ENCODE measurements at places on chromosomes 16 and 17.
A peak's percentile ranks its signal among the peaks of the same experiment; 100 is the strongest.

DNA sequence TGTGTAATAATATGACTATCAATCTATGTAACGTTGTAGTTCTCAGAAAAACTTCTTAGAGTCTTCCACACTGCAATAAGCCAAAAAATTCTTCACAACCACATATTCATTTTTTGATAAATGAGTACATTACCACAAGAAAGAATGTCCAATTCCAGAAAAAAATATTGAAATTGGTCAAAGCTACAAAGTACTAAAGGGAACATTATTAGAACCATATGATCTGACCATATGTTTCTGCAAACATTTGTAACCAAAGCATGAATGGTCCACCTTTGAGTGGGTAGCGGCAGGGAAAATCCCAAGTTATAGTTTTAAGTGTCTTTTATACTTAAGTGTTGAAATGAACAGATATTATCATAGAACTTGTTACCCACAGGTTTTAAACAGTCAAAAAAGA lies 71.7 kb upstream of the NACA2 start:
- no peak for DNase-seq

- DNase-seq, result no peak
Measured at GRCh38 chr16:88943131-88943664, 33.8 kb downstream of the CBFA2T3 start.

DNA sequence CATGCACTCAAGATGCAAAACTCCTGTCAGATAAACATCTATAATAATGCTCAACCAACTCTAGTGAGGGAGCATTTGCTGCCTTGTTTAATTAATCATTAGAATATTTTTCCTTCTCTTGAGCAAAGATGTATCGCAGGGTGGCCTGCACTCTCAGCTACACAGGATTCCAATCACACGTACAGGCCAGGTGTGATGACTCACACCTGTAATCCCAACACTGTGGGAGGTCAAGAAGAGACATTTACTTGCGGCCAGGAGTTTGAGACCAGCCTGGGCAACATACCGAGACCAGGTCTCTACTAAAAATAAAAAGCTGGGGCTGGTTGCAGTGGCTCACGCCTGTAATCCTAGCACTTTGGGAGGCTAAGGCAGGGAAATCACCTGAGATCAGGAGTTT lies 49.1 kb downstream of the ARHGAP17 start:
- DNase-seq, result no peak

DNA sequence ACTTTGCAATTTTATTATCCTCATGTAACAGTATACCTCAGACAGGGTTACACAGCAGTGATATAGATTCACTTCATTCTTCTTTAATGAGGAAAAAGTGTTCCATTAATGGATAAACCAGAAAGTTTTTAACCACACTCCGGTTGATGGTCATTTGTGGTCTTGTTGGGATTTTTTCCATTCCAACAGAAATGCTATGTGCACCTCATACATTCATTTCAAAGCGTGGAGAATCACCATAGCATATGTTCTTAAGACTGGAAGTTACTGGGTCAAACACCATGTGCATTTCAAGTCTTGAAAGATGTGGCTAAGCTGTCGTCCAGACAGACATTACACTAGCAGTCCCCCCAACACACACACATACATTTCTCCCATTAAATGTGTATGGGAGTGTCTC lies 245.8 kb upstream of the CDH5 start:
- DNase-seq, result no peak

DNA sequence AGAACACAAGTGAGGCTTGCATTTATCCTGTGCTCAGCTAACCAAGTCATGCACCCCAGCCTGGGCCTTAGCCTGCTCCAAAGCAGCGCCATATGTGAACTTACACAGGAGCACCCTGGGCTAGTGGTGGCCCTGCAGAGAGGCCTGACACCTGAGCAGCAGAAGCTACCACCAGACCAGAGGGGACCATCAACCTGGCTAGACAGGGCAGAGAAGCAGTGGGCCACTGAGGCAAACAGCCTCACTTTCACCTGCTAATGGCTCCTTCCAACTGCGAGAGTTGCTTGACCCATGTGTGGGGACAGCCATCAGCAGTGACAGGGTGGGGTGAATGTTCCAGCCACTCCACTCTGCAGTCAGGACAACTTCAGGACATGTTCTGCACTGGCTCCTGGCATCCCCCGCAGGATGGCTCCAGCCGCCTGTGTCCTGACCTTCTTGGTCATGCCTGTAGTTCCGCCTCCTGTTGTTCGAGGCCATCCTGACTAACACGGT lies 2.9 kb upstream of the C16orf95 start:
- DNase-seq, result no peak

- peak; percentile 2 for DNase-seq
Measured at GRCh38 chr17:12545877-12546513, 119.7 kb upstream of the MYOCD start.

- DNase-seq, result peak; percentile 29
Measured at GRCh38 chr17:38749223-38750043, 1.3 kb upstream of the PCGF2 start.

GRCh38 chr16:8628981-8629725 lies 7.7 kb downstream of the METTL22 start:
- no peak for DNase-seq

- no peak for DNase-seq
Measured at GRCh38 chr17:63927464-63928171, 4.5 kb downstream of the CD79B start.

DNA sequence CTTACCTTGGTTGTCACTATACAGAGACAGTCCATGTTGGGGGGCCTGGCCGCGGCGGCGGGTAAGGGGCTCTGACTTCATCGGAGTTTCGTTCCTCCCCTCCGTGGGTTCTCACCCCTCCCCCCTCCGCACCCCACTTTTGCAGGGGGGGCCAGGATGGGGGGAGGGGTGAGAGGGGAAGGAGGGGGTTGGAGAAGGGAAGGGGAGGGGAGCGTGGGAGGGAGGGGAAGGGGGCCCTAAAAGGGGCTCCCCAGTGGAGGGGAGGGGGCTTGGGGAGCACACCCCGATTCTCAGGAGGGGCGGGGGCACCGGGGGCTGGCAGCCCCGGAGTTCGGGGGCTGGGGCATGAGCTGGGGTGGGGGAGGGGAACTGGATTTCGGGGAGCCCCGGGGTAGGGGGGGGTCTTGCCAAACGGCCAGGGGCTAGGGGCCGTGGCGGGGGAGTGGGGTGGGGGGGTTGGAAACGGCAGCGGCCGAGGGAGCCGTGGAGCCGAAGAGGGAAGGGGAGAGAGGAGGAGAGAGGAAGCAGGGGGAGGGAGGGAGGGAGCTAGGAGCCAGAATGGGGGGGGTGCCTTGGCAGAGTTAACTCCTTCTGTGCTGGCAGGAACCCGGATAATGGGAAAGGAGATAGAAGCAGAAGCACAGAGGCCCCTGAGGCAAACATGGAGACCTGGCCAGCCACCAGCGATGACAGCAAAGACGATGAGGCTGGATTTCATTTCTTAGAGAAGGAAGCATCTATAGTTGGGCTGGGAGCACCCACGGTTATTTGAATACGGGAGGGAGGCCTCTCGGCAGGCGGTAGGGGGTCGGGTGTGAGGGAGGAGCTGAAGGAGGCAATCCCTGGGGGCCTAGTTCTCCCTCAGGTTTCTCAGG lies 2.3 kb downstream of the DLG4 start:
- DNase-seq, result no peak

DNA sequence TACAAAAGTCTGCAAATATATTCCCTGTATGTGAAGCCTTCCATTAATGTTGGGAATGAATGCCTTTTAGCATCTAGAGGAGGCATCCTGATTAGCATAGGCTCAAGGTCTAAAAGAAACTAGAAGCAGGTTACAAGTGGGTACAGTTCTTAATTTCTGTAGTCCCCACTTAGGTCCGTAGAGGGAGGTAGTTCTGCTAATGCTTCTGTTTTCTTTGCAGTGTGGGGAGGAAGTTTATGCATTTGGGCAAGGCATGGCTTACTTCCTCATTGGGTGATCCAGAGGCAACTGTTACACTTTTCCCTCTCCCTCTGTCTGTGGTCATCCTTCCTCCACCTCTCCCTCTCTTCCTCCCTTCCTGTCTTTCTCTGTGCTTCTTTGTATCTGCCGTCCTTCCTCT lies 108.4 kb upstream of the ZKSCAN2 start:
- no peak for DNase-seq

GRCh38 chr17:16423226-16423872 lies 8.0 kb downstream of the TRPV2 start:
- no peak for DNase-seq

DNA sequence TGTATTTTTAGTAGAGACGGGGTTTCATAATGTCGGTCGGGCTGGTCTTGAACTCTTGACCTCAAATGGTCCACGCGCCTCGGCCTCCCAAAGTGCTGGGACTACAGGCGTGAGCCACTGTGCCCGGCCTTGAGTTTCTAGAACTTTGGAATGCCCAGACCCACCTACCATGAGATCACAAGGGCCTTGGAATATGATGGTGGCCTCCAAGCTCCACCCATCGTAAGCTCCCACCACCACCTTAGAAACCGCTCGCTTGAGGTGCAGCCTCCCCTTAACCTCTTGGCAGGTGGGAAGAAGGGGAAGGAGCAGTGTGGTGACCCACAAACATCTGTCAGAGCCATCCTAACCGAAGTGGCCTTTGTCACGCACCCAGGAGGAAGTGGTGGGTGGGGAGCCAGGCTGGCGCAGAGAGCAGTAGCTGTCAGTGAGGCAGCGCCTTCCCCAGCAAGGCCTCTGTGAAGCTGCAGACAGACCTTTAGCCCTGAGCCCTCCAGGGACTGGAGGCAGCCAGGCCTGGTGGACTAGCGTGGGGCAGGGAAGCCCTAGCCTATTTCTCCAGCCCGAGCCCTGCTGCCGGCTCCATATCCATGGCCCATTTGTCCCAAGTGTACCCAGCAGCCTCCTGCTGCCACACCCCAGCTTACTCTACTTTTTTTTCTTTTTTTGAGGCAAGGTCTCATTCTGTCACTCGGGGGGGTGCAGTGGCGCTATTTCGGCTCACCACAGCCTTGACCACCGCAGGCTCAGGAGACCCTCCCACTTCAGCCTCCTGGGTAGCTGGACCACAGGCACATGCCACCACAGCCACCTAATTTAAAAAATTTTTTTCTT lies 13.1 kb upstream of the SEPHS2 start:
- peak; percentile 89 for DNase-seq

DNA sequence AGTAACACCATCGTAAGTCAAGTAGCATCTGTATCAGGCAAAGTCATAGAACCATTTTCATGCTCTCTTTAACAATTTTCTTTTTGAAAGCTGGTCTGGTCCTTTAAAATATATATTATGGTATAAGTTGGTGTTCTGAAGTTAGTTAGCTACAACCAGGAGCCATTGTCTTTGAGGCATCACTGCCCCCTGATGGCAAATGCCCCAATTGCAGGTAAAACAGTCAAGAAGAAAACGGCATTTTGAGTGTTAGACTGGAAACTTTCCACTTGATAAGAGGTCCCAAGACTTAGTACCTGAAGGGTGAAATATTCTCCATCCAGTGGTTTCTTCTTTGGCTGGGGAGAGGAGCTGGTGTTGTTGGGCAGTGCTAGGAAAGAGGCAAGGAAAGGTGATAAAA lies 14.1 kb downstream of the TP53 start:
- DNase-seq, result peak; percentile 71

DNA sequence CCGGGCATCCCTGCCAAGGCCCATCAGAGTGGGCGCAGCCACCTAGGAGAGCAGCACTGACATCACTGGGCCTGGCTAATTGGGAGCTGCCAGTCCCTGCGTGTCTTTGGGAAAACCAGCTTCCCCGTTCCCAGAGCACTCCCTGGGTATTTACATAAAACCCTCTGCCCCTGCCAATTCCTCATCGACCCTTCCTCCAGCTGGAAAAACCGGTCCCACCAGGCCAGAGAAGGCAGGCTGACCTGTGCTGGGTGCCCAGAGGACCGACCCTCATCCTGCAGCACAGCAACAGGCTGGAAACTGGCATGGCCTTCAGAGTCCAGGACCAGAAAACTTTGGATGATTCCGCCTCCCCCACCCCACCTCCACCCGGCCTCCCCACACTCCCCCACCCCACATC lies 8.2 kb upstream of the FOXN1 start:
- no peak for DNase-seq

DNA sequence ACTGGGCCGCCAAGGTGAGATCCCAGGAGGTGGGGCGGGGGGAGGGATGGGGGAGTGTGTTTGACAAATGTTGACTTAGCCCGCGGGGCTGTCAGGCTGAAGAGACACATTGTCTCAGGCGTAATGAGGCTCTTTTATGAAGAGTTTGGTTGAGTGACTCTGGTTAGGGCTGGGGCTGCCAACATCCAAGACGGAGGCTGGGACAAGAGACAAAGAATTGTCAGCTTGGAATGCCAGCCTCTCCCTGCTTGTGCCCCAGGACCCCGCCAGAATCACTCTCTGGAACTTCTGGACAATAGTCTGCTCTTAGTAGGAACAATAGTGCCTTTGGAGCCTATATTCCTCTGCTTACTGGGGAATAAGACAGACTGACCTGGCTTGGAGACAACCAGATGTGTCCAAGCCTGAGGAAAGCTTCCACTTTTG lies 24.0 kb downstream of the PCTP start:
- no peak for DNase-seq
